ENCODE measurements at places on chromosomes 11 and 22.

DNA sequence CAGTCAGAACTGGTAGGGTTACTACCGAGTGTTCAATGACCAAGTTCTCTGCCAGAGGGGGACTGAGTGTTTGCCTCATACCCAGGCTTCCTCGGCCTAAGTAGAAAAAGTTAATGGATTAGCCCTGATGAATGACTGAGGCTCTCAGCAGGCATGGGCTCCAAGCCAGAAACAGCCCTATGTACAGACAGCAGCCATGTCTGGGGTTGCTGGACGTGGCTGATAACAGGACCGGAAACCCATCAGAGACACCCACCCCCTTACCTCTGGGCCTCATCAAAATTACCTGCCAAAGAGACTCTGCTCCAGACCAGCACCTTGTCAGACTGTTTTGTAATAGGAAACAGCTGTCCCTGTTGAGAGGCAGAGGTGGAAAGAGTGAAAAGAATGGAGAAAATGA is 351.4 kb downstream of the ETS1 start:
- DNase-seq: no peak

DNA sequence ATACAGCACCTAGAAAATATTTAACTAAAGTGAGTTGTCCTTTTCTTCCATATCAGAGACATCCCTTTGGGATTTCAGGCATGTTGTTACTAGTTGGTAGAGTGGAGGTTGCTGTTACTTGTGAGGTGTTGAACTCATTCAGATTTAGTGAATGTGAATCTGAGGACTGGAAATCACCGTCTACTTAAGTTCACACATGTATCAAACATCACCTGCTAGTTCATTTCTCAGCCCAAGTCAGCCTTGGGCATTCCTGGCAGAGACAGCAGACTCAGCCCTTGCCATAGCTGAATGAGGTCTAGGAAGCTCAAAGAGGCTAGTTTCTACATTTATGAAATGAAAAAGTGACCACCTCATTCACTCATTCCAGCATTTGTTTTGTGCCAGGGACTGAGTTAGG is 9.7 kb downstream of the KDELR3 start:
- no peak for DNase-seq

GRCh38 chr11:59088162-59088561 is 2.1 kb downstream of the GLYATL1B start:
- DNase-seq: no peak

DNA sequence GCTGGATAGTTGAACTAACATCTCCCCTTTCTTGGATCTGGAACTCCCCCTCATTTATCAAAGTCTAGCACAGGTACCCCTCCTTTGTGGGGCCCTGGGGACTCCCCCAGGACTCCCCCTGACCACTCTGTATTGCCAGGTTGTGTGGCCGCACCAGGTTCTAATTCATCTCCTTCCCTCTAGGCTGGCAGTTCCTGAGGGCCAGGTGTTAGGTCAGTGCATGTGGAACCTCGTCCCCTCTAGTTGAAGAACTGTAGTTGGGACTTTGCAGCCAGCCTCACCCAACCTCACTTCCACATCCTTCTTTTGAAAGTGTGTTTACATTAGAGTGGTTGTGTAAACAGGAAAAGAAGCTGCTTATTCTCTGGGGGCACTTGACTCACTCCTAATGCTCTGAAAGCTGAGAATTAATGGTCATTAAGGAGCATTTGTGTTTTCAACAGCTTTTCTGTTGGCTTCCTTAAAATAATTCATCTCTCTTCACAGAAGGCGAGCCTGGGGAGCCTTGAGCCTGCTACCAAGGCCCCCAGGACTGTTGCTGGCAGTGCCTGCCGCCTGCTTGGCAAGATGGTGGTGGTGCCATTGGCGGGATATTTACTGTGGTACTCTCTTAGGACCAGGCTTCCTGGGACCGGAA is 11.8 kb downstream of the UPB1 start:
- DNase-seq: no peak

DNA sequence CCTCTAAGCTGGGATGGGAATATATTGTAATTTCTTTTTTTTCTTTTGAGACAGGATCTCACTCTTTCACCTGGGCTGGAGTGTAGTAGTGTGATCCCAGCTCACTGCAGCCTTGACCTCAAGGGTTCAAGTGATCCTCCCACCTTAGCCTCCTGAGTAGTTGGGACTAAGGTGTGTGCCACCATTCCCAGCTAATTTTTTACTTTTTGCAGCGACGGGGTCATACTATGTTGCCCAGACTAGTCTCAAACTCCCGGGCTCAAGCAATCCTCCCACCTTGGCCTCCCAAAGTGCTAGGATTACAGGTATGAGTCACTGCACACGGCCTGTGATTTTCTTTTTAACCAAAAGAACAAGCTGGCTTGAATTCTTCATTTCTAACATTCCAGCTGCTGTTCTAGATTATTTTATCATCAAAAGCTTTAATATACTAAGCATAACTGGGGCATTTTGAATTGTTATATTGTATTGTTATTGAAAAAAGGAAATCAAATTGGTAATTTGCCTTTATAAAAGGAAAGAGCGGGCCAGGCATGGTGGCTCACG is 26.8 kb upstream of the PPP2R1B start:
- no peak for DNase-seq

- DNase-seq: no peak
Measured at GRCh38 chr11:92501066-92501739, 276.6 kb downstream of the FAT3 start.

- no peak for DNase-seq
Measured at GRCh38 chr11:19374151-19374569, 133.4 kb upstream of the E2F8 start.

DNA sequence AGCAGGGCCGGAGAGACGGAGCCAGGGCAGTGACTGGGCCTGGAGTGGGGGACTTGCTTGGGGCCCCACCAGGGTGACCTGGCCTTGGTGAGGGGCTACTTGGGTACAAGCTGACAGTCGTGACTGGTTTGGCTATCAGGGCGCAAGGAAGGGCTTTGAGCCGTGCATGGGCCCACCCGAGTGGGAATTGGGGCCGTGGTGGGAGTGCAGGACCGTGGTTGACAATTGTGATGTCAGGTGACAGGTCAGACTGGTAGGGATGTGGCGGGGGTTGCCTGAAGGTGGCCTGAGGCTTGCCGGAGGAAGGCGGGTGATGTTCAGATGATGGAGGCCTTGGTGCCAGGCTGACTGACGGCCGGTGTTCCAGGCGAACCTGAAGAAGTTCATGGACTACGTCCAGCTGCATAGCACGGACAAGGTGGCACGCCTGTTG is 5.6 kb downstream of the SHANK3 start:
- DNase-seq: no peak

GRCh38 chr11:91790346-91791170 is 434.1 kb upstream of the FAT3 start:
- no peak for DNase-seq

- peak; percentile 91 for DNase-seq
Measured at GRCh38 chr22:28772633-28773460, at the start of gene CCDC117. Gene CCDC117 (plus strand): TSS chr22:28772695. CDS start chr22:28772850, 155 bp downstream.

- no peak for DNase-seq
Measured at GRCh38 chr11:102158164-102158735, 48.0 kb downstream of the YAP1 start.

DNA sequence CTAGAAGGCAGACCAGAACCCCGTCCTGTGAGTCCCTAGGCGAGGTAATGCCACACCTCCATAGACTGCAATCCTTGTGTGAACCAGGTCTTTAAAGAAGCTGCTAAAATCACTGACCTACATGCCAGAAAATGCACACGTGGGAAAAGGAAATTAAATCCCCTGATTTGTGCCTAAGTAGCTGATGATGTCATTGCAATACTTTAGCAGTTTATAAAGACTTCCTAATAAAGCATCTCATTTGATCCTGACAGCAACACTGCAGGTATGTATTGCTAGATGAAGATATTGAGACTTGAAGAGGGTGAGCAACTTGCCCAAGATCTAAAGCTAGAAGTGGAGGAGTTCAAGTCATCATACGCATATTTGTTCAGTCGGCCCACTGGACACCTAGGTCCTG is 107.2 kb downstream of the RRAS2 start:
- no peak for DNase-seq

GRCh38 chr11:107493117-107493516 is 35.5 kb upstream of the CWF19L2 start:
- DNase-seq: no peak

DNA sequence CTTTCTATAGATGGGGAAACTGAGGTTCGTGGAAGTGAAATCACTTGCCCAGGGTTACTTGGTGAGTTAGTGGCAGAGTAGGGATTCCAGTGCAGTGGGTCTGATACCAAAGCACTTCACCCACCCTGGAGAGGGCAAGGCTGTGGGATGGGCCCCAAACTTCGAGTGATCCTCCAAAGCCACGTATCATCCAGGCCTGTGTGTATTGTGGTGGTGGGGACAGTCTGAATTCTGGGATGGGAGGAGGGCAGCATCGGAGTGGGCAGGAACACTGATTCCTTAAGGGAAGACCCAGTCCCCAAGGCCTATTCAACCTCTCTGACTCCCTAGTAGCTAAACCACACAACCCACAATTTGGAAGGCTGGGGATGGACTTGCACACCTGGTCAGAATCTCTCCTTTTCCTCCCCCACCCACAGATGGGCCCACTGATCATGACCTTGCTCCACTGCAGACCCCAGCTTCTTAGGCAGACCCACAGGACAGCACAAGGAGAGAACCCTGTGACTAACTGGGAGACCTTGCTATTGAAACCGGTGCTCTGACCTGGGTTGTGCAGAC is 11.5 kb downstream of the TMPRSS13 start:
- no peak for DNase-seq

- DNase-seq: no peak
Measured at GRCh38 chr22:36616682-36617081, 86.9 kb downstream of the CACNG2 start.

DNA sequence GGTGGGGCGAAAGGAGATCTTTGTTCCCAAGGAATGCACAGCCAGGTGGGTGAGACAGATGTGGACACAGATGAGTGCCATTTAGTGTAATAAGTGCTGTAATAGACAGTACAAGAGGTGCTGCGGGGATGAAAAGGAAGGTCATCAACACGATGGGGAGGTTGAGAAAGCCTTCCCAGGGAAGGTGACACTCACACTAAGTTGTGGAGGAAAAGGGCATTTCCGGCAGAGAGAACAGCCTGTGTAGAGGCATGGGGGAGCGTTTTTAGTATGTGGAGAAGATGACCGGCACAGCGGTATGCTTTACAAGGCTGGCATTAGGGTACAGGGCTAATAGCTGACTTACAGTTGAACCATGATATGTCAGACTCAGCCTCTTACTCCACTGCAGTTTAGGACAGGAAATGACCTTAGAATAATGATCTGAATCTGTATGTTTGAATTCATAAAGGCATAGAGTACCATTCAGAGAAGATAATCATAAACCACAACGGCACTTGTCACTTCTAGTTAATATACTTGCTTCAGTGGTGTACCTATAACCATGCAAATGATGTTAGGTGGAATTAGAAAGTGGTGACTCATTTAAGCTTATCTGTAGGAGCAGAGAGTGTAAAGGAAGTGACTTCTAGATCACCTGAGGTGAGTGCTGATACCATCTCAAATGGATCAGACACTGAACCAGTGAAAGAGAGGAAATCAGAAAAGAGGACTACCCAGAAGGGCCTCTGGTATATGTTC is 60.6 kb downstream of the FAM83F start:
- DNase-seq: no peak

DNA sequence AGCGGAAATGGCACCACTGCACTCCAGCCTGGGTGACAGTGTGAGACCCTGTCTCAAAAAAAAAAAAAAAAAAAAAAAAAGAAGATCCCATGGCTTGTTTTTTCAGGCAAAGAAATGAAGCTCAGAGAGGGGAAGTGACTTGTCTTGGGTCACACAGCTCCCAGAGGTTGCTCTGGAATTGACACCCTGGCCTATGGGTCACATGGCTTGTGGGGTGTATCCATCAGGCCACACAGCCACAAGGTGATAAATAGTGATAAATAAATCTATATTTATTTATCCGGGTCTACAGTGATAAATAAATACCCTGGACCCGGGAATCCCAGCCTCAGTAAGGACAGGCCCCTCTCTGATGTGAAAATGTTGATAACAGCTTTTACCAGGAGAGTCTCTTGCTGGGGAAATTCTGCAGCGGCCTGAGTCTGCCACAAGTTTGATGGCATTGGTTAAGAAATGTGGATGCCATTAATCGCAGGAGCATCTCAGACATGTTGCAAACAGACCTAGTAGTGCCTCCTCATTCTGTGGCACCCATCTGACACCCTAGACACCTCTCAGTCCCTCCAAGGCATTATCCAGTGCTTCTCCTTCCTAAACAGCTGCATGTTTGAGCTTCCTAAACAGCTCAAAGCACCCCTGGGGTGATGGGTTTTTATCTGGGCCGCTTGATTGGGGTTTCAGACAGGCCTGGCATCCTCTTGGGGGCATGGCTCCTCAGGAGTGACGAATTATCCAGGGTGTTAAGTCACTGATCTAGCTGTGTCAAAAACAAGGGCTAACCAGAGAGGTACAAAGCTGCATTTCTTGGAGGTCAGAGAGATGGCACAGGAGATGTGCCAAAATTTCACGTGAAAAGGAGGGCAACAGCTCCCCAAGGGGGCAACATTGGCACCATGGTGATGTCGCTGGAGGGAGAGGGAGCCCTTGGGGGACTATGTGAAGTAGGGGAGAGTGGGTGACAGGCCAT is 1.9 kb upstream of the EMID1 start:
- no peak for DNase-seq

DNA sequence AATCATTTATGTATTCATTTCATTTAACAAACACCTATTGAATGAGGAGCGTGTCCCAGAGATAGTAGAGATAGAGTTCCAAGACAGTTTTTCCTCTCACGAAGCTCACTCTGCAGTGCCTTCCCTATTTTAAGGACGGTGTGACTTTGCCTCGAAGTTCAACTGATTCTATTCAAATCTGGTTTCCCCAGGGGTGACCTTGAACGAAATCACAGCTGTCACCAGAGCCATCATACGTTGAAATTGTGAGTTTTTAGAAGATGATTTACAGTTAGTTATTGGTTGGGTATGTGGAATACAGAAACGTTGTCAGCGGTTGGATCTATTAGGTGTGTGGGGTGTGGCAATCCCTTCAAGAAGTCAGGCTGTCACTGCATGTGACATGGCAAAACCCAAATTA is 33.9 kb upstream of the SESN3 start:
- DNase-seq: no peak

GRCh38 chr11:123357353-123357989 is 72.6 kb upstream of the GRAMD1B start:
- DNase-seq: no peak

DNA sequence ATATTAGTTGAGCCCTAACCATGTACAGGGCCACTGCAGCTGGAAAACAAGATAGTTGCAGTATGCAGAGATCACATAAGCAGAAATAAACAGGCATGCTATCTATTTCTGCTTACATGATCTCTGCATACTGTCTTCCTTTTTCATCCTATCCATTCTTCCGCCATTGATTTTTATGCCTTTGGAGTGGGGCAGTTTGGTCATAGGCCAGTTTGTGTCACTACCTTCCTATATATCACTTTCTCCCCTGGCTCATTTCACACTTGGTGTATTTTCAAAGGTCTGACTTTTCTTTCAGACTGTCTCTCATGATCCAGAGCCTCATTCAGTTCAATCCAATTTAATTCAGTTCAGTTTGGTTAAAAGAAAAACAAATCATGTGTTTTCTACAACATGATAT is 829.6 kb downstream of the KCNA4 start:
- DNase-seq: no peak

DNA sequence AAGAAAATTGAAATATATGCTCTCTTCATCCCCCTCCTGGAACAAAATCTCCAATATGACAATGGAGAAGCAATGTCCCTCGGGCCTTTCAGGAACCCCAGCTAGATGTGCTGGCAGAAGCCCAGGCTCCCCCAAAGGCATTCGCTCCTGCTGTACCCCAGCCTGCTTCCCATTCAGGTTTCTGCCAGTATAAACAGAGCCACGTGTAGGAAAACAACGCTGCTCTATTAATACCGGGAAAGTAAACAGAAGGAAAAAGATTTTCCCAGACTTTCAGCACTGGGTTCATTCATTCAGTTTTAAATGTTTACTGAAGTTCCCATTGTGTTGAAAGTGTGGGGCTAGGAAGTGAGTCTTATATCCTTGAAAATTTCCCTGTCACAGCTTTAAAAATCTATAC is 147.1 kb downstream of the CADM1 start:
- DNase-seq: no peak

Data from T-helper 9 cell (primary cell).